ENCODE measurements at places on chromosomes 6 and 20.

DNA sequence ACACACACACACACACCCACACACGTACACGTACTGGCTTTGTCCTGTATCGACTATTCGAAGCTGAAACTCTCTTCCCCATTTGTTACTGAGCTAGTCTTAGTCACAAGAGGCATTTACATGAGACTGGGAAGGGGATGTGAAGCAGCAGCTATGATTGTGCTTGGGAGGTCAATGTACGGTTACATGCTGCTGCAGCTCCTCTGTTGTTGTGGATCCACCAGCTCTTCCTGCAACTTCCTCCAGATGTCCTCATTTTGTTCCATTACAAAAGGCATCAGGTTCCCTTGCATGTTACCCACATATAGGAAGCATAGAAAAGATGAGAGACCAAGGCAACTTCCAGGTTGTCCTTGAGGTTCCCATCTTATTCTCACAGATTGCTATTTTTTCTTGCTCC, 612.4 kb upstream of the IMPG1 start:
- no peak for DNase-seq

- no peak for DNase-seq
These were observed 15.2 kb downstream of the HNF4A start for GRCh38 chr20:44370639-44371218.

DNA sequence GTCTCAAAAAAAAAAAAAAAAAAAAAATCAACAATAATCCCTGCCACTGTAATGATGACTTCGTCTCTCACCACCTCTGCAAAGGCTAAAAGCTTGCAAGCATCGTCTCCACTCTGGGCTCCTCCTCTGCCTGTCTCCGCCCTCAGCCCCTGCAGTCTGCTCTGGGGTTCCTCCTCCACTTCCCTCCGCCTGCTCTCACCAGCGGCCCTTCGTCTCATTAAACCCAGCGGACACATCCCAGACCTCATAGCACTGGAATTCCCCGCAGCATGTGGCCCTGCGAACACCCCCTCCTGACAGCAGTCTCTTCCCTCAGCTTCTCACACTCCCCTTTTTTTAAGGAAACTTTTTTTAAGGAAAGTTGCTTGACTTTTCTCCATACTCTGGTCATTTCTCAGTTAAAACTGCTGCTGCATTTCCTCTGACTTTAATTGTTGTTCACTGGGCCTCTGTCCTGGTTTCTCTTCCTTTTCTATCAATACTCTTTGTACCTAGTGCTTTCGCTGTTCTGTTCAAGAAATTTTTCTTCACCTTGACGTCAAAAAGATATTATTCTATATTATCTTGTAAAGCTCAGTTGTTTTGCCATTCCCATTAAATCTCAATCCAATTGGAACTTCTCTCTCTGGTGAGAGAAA, 70.9 kb upstream of the PLEKHG1 start:
- DNase-seq: no peak

GRCh38 chr6:56954403-56955170, at the start of gene BEND6:
Gene BEND6 (plus strand): TSS chr6:56955107. CDS start chr6:56981811, 26,704 bp downstream.
- DNase-seq: no peak

GRCh38 chr6:41200901-41201763, at the start of gene TREML2:
Gene TREML2 (minus strand): TSS chr6:41201149. CDS start chr6:41201008, 141 bp downstream.
- no peak for DNase-seq

DNA sequence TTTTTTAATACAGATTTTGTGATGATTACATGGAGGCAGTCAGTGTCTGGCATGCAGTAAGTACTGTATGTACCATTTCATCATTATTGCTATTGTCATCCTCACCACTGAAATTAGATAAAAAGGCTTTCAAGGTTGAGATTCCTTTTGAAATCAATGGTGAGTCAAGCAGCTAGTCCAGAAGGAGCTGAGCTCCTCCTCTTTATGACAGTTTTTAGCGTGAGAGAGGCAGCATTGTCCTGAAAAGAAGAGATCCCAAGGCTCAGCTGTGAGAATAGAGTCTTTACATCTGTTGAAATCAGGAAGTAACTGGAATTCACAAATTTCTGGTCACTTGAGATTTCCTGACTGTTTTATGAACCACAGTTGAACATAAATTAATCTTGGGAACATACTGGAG, 161.9 kb downstream of the PAX1 start:
- DNase-seq: no peak

DNA sequence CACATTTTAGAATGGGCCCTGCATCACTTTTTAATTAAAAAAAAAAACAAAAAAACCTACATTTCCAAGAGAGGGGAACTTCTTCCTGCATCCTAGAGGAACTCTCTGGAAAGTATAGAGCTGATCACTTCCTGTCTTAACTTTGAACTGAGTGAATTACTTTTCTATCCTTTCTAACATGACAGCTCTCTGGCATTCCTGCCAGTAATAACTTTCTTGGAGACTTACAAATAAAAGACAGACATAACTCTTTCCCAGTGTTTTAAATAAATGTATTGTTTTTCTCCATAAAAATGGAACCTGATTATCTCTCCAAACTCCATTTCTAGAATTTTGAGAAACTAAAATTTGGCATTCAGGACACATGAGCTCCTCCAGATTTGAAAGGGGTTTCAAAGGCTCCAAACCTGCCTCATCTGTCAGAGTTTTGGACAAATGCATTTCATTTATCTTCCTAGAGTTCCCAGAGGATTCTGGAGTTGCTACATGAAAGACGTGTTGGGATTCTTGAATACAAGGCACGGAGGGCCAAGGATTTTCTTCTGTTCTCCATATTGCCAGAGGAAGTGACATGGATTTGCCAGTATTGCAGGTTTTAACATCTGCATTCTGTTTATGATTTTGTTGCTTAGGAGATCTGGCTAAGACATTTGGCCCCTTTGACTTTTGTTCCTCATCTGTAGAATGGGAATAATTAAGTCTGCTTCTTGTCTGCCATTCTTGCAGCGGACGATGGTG, 2.0 kb upstream of the SMOC2 start:
- DNase-seq: no peak

DNA sequence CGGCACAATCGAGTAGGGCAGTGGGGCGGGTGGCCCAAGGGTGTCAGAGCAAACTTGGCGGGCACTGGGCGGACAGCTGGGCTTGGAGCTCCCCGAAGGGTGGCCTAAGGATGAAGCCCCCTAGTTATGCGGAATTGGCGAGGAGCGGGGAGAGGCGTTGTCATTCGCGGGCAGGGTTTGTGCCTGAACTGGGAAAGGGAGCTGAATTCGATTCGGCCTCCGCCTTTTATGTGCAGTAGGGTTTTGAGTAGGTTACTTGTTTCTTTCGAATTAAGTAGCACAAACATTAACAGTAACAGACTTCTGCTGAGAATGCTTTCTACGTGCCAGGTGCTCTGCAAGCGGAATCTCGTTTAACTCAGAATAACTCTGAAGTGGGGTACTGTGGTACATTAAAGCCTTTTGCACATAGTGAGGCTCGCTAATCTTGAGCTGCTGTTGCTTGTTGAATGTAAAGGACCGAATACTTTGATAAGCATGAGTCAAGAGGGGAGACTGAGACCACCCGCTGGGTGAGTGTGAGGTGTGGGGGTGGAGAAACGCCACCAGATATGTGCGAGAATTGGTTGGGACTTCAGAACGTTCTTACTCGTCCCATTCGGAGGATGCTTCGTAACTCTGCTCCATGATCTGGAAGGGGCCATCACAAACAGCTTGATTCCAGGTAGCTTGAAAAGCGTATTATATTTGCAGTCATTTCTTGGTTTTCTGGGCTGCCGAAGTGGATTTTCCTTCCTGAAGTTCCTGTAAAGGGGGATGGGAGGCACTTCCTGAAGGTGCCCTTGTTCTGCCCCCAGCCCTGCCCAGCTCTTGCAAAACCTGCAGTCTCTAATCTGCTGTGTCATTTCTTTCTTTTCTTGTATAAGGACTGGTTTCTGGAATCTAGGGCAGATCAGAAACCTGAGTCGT, 833 bp downstream of the RAB5IF start:
- DNase-seq: no peak

GRCh38 chr20:48064929-48065328, 279.6 kb upstream of the SULF2 start:
- DNase-seq: no peak

GRCh38 chr6:157143171-157143889, 180.0 kb downstream of the TMEM242 start:
- DNase-seq: no peak

DNA sequence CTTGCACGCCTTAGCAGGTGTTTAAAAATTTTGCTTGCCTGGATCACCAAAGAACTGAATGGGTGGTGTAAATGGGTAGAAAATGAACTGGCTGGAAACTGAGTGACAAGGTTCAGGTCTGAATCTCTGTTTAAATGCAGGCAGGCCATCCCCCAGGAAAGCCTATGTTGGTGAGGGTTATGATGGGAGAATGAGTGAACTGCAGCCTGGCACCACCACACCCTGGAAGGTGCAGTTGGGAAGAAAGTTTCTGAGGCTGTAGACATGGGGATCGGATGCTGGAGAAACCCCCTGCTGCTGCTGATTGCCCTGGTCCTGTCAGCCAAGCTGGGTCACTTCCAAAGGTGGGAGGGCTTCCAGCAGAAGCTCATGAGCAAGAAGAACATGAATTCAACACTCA, 519 bp downstream of the CSTL1 start:
- no peak for DNase-seq

GRCh38 chr6:71393471-71393870, 104.9 kb downstream of the OGFRL1 start:
- no peak for DNase-seq

DNA sequence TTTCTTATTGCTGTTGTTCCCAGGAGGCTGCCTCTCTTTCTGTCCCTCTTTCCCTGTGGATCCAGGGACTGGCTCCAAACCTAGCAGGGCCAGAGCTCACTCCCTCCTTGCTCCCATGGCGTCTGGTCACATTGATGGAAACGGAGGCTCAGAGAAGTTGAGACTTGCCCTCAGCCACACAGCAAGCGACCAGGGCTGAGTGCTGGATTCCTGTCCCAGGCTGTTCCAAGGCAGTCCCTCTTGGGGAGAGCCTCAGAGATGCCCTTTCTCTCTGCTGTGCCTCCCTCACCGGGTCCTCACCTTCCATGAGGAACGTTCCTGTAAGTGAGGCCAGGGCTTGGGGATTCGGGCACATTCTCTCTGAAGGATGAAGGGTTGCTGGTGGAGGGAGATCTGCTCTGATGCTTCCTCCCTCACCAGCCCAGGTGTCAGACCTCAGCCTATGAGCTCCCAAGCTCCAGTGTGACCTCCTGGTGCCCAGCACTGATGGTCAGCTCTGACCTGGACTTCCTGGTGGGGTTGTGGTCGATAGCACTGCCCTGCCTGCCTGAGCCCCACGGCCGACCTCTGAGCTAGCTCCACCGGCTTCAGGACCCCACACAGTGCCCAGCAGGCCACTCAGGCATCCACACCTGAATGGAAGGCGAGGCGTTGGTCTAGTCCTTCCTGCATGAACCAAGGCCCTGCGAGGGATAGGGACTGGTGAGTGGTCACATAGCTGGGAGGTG, 26.8 kb downstream of the SUN5 start:
- DNase-seq: no peak

DNA sequence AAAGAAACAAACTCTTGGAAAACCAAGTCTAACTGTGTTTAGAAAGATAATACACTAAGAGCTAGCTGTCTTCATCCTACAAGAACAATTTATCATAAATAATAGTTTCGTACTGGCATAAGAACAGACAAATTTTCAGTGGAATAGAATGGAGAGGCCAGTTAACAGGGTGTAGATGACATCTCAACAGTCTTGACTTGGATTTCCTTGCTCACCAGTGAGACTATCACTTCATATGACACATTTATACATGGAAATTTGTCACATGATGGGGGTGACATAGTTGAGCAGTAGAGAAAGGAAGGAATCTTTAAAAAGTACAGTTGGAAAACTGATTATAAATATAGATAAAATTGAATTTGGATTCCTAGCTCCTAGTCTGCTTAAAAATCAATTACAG, 35.6 kb downstream of the TNFAIP3 start:
- no peak for DNase-seq

DNA sequence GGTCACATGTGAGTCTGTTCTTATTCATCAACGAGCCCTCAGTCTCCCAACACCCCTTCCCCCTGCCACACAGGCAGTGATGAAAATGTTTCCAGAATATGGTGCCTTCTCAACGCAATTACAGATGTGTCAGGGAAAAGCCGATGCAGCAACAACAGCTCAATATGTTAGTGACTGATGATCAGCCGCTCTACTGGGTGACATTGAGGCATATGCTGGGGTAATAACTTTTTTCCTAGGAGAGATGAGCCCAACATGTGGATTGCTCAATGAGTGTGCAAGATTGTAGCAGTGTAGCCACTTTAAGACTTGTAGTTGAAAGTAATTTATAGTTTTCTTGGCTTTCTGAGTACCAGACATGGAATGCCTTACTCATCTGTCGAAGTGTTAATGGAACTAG, 49.4 kb downstream of the DTD1 start:
- DNase-seq: no peak

DNA sequence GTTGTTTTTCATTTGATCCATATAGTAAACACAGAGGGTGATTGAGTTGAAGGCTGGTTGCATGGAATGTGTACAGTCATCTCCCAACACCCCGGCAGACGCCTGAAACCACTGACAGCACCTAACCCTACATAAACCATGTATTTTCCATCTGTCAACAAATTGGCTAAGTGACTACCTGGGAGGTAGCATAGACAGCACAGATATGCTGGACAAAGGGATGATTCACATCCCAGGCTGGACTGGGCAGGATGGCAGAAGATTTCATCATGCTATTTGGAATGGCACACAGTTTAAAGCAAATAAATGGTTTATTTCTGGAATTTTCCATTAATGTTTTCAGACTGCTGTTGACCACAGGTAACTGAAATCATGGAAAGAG, 4.4 kb upstream of the VIP start:
- no peak for DNase-seq

DNA sequence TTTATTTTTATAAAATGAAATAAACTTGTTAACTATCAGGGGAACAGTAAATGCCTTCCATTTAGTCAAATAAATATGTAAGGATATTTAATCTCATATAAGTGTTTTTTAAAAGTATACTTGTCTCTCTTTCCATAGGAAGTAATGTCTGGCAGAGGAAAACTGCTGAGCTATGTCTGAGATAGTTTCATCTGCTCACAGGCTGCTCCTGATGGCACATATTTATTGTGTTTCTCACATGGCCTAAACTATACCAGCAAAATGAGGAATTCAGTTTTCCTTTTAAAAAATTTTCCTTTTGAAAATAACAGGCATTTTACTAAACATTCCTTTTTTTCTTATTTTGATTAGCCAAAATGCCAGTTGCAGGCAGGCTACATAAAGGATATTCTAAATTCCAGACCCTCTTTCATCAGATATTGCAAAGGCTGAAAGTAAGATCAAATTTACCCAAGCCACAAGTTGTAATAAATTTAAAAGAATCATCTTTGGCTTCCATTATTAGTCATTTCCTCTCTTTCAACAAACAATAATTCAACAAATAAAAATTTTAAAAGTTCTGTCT, 60.1 kb upstream of the RNF146 start:
- no peak for DNase-seq

GRCh38 chr6:68192988-68193387, 442.1 kb upstream of the ADGRB3 start:
- no peak for DNase-seq

- no peak for DNase-seq
These were observed 477.5 kb downstream of the PRKN start for GRCh38 chr6:162249907-162250642.

GRCh38 chr20:62501801-62502495, 26.2 kb upstream of the GATA5 start:
- no peak for DNase-seq

- no peak for DNase-seq
These were observed 46.9 kb upstream of the TRIM26 start for GRCh38 chr6:30260036-30260504.

GRCh38 chr6:121800047-121800446, 364.6 kb downstream of the GJA1 start:
- DNase-seq: no peak

- DNase-seq: no peak
These were observed 42.3 kb downstream of the SLC22A23 start for GRCh38 chr6:3414327-3415081.

- no peak for DNase-seq
These were observed 107.4 kb upstream of the ADGRB3 start for GRCh38 chr6:68527691-68528090.

Measured in cerebellar nuclear complex (tissue), 1 donor.